ENCODE measurements at places on chromosomes 7 and 10.

DNA sequence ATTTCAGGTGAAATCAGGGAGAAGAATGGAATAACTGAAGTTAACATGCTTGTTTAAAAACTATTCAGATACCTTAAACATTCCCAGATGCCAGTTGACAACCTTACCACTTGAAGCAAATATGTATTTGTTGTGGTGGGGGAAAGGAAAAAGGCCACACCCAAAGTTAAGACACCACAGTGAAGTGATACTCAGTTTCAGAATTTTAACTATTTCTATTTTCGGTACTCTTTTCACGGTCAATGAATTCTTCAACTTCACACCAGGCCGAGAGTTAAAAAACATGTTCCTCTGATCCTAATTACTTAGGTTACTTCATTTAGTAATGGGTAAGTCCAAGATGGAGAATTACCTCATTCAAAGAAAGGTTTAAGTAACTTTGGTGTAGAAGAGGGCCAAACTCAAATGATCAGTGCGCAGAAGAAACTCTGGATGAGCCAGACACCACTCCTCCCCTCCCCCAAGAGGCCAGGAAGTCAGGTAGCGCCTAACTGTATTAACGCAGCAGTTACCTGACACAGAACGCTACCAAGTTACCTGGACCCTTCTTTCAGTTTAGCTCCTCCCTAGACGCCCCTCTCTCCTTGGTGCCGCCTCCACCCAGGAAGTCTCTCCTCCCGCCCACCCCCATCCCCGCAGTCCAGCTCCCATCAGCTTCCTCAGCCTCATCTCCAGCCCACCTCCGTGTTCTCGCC, 700 bp downstream of the MTPN start:
- DNase-seq: peak; percentile 19
- peak overlapping the region; percentile 95 for H3K27ac ChIP-seq
- H3K4me3 ChIP-seq: peak overlapping the region; percentile 96
- no peaks in the 10 kb centered on the region for H3K27me3 ChIP-seq

DNA sequence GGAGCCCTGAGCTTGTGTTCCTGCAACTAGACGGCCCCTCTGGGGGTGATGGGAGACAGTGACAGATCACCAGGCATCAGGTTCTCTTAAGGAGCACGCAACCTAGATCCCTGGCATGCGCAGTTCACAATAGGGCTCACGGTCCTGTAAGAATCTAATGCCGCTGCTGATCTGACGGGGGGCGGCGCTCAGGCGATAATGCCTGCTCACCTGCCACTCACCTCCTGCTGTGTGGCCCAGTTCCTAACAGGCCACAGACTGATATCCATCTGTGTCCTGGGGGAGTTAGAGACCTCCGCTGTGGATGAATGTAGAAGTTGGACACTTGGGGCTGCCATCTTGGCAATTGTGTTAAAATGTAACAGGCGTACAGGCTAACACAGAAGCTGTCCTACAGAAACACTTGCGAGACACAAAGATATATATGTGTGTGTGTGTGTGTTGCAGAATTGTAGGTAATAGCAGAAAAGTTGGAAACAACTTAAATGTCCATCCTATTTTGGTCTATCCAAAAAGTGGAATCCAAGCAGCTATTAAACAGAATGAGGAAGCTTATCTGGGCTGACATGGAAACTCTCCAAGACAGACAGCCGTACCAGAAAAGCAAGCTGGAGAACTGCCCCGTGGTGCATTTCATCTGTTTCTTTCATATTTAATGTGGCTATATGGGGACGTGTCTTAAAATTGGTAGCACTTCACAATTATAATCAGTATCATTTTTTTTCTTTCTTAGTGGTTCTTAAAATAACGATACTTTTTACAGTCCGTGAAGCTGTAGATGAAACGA, 82.8 kb downstream of the MKI67 start:
- no peak overlapping the region for H3K27ac ChIP-seq
- H3K36me3 ChIP-seq: peaks cover 1% of the 10 kb centered on the region
- H3K4me3 ChIP-seq: no peak overlapping the region
- no peak for DNase-seq

- no peak overlapping the region for H3K4me3 ChIP-seq
- H3K36me3 ChIP-seq: no peaks in the 10 kb centered on the region
- DNase-seq: no peak
- no peaks in the 10 kb centered on the region for H3K27me3 ChIP-seq
- H3K27ac ChIP-seq: no peak overlapping the region
Observed at GRCh38 chr10:31099094-31099493, 67.4 kb upstream of the ZNF438 start.

DNA sequence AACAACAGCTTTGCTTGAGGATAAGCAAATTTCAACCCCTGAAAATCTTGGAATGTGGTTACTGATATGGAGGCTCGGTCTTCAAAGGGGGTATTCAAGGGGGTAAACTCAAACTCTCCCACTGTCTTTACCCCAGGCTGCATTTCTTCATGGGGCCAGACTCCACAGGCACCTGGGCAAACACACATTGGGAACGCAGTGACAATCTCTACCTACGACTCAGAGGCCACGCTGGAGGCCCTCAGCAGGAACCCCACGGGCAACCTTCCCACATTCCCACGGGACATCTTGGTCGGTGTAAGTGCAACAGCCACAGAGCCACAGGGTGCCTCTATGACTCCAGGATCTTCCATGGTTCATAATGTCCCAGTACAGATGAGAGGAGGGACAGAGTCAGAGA, 2.2 kb upstream of the INSIG1 start:
- DNase-seq: no peak
- no peaks in the 10 kb centered on the region for H3K27me3 ChIP-seq
- H3K27ac ChIP-seq: peak overlapping the region; percentile 95
- peaks cover 55% of the 10 kb centered on the region for H3K4me1 ChIP-seq
- peaks cover 28% of the 10 kb centered on the region for H3K36me3 ChIP-seq

DNA sequence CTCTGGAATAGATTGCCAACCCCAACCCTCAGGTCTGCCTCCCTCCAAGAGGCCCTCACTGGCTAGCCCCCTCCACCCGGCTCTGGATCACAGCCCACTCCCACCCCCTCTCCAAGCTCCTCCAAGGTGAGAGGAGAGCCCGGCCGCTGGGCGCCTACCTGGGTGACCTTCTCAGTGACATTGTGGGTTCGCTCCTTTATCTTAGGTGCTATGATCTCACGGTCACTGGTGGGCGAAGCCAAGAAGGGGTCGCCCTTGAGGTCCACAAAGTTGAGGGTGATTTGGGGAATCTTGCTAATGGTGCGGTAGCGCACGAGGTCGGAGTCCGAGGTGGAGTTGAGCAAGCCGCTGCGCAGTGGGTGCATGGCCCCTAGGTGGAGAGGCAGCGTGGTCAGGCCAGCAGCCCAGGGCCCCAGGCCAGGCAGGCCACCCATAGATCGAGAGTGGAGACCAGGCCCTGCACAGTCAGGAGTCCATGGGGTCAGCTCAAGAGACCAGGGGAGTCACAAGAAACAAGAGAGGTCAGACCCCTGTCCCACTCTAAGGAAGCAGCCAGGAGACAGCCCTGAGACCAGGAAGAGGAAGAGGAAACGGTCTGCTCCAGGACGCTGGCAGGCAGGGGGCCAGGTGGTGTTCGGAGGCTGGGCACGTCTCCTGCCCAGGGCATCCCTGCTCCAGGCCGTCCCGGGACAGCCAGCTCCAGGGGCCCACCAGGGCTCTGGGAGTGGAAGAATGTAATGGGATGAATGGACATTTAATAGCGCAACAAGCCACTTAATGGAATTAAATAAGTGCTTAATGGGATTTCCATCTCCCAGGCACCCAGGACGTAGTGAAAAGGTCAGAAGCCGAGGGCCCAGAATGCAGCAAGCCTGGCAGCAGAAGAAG, 20.7 kb downstream of the KCNH2 start:
- DNase-seq: no peak
- peaks cover 29% of the 10 kb centered on the region for H3K27me3 ChIP-seq
- H3K4me3 ChIP-seq: no peak overlapping the region
- peaks cover 2% of the 10 kb centered on the region for H3K4me1 ChIP-seq
- H3K36me3 ChIP-seq: no peaks in the 10 kb centered on the region

DNA sequence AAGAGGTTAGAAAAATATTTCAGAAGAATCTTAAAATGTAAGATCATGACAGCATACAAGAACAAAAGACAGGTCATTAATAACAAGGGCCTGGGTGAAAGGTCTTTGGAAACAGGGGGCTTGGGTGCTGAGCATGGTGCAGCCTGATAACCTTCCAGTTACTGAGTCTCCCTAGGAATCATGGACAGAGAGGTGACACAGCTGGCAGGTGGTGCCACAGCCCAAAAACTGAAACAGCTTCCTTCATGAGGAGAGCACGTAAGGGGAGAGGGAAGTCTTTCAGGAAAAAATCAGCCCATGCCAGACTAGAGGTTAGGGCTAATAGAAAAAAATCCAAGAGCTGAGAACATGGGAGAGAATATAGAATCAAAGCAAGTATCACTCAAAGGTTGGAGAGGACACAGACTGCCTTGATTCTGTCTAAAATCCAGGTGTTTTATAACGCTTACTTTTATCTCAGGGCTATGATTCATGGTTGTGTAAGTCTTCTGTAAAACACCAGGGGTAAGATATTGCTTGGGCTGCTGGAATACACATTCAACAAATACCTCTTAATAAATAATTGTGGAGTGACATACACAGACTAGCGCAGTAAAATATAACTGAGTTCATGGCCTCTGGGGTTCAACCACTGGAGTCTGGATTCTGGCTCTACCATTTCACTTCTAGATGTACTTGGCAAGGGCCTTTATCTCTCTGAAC, 88.1 kb downstream of the SEMA3C start:
- no peak for DNase-seq
- H3K27me3 ChIP-seq: no peaks in the 10 kb centered on the region
- no peak overlapping the region for H3K27ac ChIP-seq
- no peak overlapping the region for H3K4me3 ChIP-seq
- no peaks in the 10 kb centered on the region for H3K4me1 ChIP-seq
- H3K36me3 ChIP-seq: no peaks in the 10 kb centered on the region

- no peaks in the 10 kb centered on the region for H3K4me1 ChIP-seq
- no peaks in the 10 kb centered on the region for H3K36me3 ChIP-seq
- H3K27me3 ChIP-seq: no peaks in the 10 kb centered on the region
- no peak overlapping the region for H3K27ac ChIP-seq
Observed at GRCh38 chr7:48832303-48832845, 92.0 kb upstream of the CDC14C start.

- no peak overlapping the region for H3K27ac ChIP-seq
- H3K27me3 ChIP-seq: peaks cover 9% of the 10 kb centered on the region
- peaks cover 7% of the 10 kb centered on the region for H3K4me1 ChIP-seq
- DNase-seq: peak; percentile 62
Observed at GRCh38 chr10:97072851-97073665, 112.7 kb downstream of the SLIT1 start.

- no peak overlapping the region for H3K4me3 ChIP-seq
- H3K4me1 ChIP-seq: peaks cover 12% of the 10 kb centered on the region
- no peak overlapping the region for H3K27ac ChIP-seq
- H3K36me3 ChIP-seq: no peaks in the 10 kb centered on the region
Observed at GRCh38 chr7:24255139-24255538, 28.9 kb upstream of the NPY start.

- no peaks in the 10 kb centered on the region for H3K36me3 ChIP-seq
- no peaks in the 10 kb centered on the region for H3K4me1 ChIP-seq
- no peak overlapping the region for H3K27ac ChIP-seq
Observed at GRCh38 chr10:68290736-68291135, 41.1 kb upstream of the HNRNPH3 start.

DNA sequence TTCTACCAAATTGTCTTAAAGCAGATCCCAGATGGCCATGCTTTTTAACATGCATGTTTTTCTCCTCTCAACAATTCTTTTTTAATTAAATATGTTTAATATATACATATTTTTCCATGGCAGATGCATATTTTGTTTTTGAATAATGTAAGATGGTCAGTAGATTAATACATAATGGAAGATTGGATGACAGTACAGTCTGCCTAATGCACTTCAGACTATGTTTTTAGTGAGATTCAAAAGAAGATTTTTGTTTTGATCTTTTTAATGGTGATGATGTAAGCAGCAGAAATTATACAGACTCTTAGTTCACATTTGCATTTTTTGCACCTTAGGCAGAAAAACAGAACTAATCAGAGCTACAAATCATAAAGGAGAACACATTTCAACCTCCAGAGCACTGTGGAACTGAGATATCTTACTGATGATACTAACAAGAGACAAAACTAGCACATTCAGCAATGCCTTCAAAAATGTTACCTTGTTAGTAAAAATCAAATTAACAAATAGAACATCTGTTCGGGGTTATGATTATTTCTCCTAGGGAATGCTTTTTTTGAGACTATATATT, 203.4 kb downstream of the PHF14 start:
- H3K36me3 ChIP-seq: no peaks in the 10 kb centered on the region
- no peaks in the 10 kb centered on the region for H3K27me3 ChIP-seq
- H3K27ac ChIP-seq: no peak overlapping the region
- no peak overlapping the region for H3K4me3 ChIP-seq

- H3K4me3 ChIP-seq: no peak overlapping the region
- H3K36me3 ChIP-seq: no peaks in the 10 kb centered on the region
- no peak overlapping the region for H3K27ac ChIP-seq
Observed at GRCh38 chr7:41053820-41054219, 649.1 kb downstream of the INHBA start.

DNA sequence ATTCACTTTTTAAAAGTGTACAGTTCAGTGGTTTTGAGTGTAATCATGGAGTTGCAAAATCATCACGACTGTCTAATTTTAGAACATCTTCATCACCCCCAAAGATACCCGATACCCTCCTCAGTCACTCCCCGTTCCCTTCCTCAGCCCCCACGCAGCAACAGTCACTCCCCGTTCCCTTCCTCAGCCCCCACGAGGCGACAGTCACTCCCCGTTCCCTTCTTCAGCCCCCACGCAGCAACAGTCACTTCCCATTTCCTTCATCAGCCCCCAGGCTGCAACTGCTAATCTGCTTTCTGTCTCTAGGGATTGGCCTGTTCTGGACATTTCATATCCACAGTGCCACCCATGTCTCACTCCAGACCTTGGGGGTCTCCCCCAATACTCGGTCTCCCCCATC, 161.6 kb upstream of the PPP2R2D start:
- H3K27me3 ChIP-seq: no peaks in the 10 kb centered on the region
- H3K27ac ChIP-seq: no peak overlapping the region
- H3K4me1 ChIP-seq: no peaks in the 10 kb centered on the region
- H3K4me3 ChIP-seq: no peak overlapping the region
- DNase-seq: no peak
- H3K36me3 ChIP-seq: no peaks in the 10 kb centered on the region

- DNase-seq: no peak
- no peak overlapping the region for H3K4me3 ChIP-seq
- H3K36me3 ChIP-seq: no peaks in the 10 kb centered on the region
- no peaks in the 10 kb centered on the region for H3K27me3 ChIP-seq
Observed at GRCh38 chr7:46565253-46566096, 644.4 kb upstream of the IGFBP3 start.

- peaks cover 20% of the 10 kb centered on the region for H3K36me3 ChIP-seq
- peak overlapping the region; percentile 96 for H3K27ac ChIP-seq
- H3K4me1 ChIP-seq: peaks cover 61% of the 10 kb centered on the region
- H3K27me3 ChIP-seq: no peaks in the 10 kb centered on the region
- no peak for DNase-seq
Observed at GRCh38 chr10:119211176-119211575, 3.8 kb downstream of the GRK5 start.

- no peak overlapping the region for H3K4me3 ChIP-seq
- no peak overlapping the region for H3K27ac ChIP-seq
- no peaks in the 10 kb centered on the region for H3K4me1 ChIP-seq
- no peaks in the 10 kb centered on the region for H3K36me3 ChIP-seq
- DNase-seq: no peak
- peaks cover 16% of the 10 kb centered on the region for H3K27me3 ChIP-seq
Observed at GRCh38 chr7:108073305-108074070, 56.7 kb downstream of the LAMB4 start.

- no peaks in the 10 kb centered on the region for H3K27me3 ChIP-seq
- H3K36me3 ChIP-seq: no peaks in the 10 kb centered on the region
- H3K4me1 ChIP-seq: no peaks in the 10 kb centered on the region
- no peak overlapping the region for H3K4me3 ChIP-seq
- H3K27ac ChIP-seq: no peak overlapping the region
- no peak for DNase-seq
Observed at GRCh38 chr7:82247814-82248433, 195.7 kb downstream of the CACNA2D1 start.

GRCh38 chr10:16545116-16545736, 23.5 kb upstream of the C1QL3 start:
- no peak overlapping the region for H3K4me3 ChIP-seq
- H3K27me3 ChIP-seq: peaks cover 4% of the 10 kb centered on the region
- H3K4me1 ChIP-seq: peaks cover 1% of the 10 kb centered on the region
- H3K36me3 ChIP-seq: no peaks in the 10 kb centered on the region

Data from T-helper 2 cell treated with Interferon-gamma antibody and Interleukin-4, amounts not matched to agents 5 μg/mL and 100 μg/mL, for 36 hours (primary cell).